ENCODE measurements at places on chromosomes 4 and X.

DNA sequence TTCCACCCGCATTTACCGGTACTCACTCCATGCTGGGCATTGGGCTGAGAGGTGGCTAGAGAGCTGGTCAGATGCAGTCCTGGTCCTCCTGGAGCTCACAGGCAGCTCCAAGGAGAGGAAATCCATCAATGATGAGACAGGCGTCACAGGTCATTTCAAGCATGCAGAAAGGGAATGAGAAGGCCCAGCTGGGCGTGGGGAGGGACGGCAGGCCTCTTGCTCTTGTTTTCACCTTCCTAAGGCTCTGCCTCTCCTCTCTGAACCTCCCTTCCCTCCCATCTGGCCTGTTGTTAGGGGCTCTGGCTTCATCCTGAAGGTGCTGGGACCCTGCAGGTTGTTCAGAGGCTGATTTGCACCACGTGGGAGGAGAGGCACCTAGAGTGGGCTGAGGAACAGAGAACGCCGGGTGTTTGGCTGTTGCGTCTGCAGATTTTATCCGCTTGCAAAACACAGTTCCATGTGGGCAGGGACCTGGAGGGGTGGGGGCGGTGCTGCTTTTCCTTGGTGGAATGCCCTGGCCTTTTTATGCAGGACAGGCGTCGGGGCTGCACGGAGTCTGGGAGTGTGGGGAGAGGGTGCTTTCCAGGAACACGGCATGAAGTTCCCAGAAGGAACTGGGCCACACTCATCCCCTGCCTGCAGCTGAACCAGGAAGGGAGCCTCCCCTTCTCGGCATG lies 81.5 kb upstream of the PSAPL1 start:
- DNase-seq = peak; percentile 1

- peak; percentile 34 for DNase-seq
Measured at GRCh38 chrX:10050481-10050880, 83.3 kb downstream of the CLDN34 start.

DNA sequence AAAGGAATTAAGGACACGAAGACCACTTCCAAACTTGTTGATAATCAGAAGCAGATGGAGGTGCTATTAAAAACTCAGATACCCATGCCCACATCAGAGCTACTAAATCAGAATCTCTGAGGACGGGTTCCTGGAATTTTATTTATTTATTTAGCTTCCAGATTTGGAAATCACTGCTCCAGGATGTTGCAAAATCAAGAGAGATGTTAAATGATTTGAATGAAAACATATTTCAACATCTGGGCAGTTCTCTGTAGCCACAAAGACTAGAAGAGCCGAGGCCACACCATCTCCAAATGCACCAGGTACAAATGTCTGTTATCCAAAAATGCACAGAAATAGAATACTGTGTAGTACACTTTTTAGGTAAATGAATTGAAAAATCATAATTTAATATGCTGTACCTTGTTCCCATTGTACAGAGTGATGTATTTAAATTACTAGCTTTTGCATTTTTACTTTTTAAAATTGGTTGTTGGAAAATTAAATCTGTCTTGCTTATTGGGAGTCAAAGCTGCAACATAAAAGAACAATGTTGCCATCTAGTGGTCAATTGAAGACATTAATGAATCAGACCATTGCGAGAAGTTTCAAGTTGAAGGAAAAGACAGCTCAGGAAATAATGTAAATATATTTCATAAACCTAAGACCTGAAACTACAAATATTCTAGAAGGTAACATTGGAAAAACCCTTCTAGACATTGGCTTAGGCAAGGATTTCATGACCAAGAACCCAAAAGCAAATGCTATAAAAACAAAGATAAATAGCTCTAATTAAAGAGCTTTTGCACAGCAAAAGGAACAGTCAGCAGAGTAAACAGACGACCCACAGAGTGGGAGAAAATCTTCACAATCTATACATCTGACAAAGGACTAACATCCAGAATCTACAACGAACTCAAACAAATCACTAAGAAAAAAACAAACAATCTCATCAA lies 151.3 kb upstream of the TTC29 start:
- DNase-seq = peak; percentile 82

- no peak for DNase-seq
Measured at GRCh38 chr4:41713768-41714167, 34.8 kb downstream of the PHOX2B start.

GRCh38 chr4:8795140-8795539 lies 76.5 kb downstream of the HMX1 start:
- DNase-seq = no peak

GRCh38 chrX:18935893-18936292 lies 48.0 kb downstream of the PHKA2 start:
- no peak for DNase-seq

DNA sequence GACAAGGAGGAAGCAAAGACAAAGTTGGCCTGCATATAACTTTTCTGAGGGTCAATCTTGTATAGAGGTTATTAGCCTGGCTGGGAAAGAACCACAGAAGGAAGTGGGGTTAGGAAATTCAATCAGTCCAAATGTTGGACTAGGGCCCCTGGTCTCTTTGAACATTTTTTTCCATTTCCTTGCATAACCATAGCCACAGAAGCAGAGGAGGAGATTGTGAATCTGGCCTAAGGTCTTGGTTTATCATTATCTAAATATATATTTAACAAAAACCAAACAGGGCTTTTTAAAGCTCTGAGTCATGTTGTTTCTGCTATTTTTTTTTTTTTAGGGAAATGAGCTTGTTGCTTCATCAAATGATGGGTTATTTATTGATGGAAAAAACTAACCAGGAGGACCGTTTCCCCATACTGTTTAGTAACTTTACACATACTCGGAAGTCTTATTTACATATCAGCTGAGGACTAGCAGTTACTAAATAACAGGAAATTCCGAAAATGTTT lies 97.7 kb upstream of the ACSL4 start:
- DNase-seq = peak; percentile 86

GRCh38 chr4:159828687-159829086 lies 725.8 kb downstream of the RAPGEF2 start:
- no peak for DNase-seq

DNA sequence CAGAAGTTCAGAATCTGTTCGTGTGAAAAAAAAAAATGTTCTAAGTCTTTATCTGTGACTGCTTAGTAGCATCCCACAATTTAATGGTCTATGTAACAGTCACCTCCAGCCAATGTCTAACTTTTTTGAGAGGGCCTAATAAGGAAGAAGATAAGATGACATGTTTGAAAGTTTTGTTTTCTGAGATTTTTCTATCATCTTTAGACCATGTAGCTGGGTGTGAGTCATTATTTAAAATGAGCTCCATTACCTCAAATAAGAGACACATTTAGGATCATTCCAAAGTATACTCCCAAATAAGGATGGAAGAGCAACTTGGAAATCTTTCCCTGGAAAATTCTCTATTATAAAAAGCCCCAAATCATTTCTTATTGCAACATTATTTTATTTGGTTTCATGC lies 28.2 kb upstream of the MCF2 start:
- no peak for DNase-seq

DNA sequence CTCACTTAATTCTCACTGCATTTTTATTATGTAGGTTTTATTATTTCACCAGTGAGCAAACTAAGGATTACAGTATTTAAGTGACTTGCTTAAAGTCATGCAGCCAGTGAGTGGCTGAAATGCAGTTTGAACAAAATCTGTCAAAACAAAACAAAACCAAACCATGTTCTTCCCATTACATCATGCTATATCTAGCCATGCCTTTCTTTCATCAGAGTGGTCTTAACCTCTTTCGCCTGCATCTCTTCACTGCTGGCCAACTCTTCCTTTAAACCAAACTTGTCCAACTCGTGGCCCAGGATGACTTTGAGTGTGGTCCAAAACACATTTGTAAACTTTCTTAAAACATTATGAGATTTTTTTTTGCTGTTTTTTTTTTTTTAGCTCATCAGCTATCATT lies 223.2 kb downstream of the PCDH7 start:
- DNase-seq = peak; percentile 17

- DNase-seq = peak; percentile 41
Measured at GRCh38 chr4:107714256-107714655, 5.8 kb downstream of the PAPSS1 start.

DNA sequence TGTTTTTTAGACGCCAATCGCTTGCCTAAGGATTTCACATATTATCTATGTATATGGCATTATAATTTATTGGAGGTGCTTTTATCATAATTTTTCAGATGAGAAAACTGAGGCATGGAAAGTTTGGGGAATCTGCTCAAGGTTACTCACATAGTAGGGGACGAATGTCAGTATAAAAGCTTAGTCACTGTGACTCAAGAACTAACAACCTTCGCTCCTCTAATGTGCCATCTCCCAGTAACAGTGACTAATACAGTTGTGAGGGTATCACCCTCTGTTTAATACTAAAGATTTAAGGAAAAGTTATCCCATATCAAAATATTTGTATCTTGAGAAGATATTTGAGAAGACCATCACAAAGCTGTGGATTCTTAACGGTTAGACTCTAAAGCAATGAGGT lies 353.1 kb upstream of the SPOCK3 start:
- DNase-seq = no peak

DNA sequence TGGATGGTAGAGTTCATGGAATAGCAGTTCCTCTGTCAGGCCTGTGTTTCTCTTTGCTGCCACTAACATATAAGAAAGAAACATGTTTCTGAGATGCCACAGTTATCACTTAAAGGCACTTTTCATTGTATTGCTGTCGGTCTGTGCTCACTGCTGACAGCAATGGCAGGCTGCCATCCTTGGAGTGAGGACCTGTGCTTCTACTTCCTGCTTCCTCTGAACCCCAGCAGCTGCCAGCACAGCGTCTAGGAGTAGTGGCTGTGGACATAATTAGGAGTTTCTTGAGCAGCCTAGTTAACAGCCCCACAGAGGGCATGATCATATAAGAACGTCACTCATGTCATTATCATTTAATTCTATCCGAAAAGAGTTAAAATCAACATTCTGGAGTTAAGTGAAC lies 30.5 kb downstream of the F11 start:
- no peak for DNase-seq

DNA sequence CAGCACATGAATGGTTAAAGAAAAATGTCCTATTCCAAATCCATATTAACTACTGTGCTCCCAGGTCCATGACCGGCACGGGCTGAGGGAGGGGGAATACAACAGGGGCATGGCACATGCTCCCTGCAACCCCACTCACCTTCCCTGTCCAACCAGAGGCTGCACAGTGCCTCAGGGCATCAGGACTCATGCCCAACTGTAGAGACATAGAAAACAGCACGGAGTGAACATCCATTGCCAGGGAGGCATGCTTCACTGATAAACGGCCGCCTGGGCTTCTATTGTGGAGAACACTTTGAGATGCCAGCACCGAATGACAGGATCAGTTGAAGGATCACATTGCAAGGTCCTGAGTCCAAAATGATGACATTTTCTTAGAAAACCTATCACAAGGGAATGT lies 140.6 kb downstream of the STK32B start:
- DNase-seq = no peak

DNA sequence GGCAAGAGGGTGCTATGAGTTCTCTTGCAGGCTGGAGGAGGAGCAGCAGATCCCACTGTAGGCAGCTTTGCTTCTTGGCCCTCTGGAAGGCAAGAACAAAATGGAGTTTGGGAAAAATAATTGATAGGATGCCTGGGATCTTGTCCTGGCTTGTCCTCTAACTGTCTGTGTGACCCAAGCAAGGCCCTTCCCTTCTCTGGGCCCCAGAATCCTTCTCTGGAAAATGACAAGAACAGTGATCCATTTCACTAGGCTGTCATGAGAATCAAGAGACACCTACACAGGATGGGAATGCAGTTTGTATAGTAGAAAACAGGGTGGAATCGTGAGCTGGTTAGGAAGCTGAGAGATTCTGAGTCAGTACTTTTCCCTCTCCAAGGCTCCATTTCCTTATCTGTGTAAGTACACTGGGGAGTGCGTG lies 133.3 kb downstream of the PJA1 start:
- DNase-seq = peak; percentile 42

DNA sequence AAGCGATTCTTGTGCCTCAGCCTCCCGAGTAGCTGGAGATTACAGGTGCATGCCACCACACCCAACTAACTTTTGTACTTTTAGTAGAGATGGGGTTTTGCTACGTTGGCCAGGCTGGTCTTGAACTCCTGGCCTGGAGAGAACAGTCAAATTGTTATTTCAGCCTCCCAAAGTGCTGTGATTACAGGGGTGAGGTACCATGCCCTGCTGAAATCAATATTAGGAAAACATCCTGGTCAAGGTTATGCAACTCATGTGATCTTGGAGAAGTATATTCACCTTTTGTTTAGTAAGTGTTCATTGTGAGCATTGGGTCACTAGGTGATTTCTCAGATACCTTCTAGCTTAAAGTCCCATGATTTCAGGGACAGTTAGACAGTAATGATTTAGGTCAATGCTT lies 167.8 kb downstream of the AASDH start:
- no peak for DNase-seq

GRCh38 chr4:72169861-72170260 lies 138.1 kb downstream of the NPFFR2 start:
- DNase-seq = no peak

- DNase-seq = no peak
Measured at GRCh38 chr4:25088093-25088952, 57.6 kb upstream of the LGI2 start.

DNA sequence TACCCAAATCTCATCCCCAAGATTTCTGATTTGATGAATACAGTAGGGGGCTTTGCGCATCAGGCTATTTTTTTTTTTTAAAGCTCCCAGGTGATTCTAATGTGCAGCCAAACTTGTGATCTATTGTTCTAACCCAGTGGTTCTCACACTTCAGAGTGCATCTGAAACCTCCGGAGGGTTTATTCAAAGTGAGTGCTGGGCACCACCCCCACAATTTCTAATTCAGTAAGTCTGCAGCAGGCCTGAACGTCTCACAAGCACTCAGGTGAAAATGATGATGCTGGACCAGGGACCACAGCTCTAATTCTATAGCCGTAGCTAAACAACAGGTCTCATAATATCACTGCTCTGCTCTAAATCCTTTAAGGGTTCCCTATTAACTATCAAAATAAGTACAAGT lies 211.4 kb downstream of the FMR1NB start:
- DNase-seq = no peak

DNA sequence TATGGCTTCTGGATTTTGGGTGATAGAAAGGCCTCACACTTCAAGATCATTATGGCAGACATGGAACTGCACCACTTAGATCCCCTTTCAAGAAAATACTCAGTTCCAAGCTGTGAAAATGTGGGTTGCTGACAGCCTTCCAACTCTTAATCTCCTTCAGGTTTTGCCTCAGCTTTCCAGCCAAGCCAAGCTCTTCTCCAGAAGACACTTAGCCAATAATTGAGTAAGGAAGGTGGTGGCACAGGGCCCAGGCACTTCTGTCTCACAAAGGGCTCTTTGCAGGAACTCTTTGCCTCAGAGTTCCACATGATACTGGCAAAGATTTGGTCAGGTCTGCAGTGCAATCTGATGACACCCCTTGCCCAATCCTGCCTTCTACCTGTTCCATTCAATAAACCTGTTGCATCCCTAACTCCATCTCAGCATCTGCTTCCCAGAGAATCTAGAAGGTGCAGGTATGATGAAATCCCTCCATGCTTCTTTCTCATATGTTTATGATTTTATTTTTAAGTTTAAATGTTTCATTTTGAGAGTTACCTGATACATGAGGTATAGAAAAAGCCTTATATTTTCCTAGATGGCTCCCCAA lies 30.6 kb downstream of the ANXA5 start:
- DNase-seq = no peak

Data from amniotic epithelial cell (primary cell).